ENCODE measurements at places on chromosomes 13 and 19.

DNA sequence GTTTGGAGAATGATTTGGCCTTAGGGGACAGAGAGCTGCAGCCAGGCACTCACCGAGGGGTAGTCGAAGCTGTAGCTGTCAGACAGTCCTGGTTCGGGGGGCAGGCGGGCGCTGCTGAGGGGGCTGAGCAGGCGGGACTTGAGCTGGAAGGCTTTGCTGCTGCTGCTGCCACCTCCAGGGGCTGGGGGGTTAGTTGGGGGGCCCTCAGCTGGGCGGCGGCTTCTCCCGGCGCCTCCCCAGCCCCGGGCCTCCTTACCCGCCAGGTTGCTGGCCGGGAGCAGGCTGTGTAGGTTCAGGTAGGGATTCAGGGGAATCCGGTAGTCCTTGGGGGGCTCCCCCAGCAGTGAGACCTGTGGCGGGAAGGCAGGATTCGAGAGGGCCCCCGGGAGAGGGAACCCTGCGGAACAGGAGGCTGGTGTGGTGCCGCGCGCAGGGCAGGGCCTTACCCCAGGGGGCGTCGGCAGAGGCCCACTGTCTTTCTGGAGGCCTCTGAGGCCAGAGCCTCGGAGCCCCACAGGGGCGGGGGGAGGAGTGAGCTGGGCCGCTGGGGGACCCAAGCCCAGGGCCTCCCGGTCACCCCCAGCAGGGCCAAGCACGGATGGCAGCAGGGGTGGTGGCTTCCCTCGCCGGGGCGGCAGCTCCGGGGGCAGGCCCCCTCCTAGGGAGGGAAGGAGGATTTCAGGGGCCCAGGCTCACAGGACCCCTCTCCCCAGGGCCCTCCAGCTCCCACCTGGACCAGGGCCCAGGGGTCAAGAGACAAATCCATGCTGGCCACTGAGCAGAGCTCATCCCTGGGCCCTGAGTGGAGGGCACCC is 5.0 kb upstream of the FDX2 start:
- no peak for DNase-seq

DNA sequence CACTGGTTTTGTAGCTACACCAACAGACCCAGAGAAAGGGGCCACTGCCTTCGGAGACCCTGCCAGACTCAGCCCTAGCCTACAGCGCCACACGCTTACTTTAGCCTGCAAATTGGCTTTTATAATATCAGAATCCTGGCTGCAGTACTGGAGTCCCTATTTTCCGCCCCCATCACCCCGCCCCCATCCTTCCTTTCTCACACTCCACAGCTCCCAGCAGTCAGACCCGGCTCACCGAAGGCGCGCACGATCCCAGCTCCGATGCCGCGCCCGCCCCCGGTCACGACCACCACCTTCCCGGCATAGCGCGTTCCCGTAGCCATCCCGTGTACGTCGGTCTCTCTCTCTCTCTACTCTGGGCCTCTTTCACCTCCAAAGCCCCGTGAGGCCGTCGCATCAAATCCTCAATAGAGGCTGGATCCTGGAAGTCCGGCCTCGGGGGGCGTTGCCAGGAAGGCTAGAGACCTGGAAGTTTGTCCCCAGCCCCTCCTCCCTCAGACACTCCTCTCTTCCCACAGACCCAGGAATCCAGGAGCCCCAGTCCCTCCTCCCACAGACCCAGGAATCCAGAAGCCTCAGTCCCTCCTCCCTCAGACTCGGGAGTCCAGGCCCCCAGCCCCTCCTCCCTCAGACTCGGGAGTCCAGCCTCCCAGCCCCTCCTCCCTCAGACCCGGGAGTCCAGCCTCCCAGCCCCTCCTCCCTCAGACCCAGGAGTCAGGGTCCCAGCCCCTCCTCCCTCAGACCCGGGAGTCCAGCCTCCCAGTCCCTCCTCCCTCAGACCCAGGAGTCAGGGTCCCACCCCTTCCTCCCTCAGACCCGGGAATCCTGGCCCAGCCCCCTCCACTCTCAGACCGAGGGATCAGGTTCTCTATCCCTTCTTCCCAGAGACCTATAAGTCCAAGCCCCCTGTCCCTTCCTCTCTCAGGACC is at the start of gene HSD17B14:
HSD17B14 (minus strand) TSS at position 403 of the 929 bp plus-strand sequence; CDS start at position 323, 80 bp downstream.
- no peak for DNase-seq

DNA sequence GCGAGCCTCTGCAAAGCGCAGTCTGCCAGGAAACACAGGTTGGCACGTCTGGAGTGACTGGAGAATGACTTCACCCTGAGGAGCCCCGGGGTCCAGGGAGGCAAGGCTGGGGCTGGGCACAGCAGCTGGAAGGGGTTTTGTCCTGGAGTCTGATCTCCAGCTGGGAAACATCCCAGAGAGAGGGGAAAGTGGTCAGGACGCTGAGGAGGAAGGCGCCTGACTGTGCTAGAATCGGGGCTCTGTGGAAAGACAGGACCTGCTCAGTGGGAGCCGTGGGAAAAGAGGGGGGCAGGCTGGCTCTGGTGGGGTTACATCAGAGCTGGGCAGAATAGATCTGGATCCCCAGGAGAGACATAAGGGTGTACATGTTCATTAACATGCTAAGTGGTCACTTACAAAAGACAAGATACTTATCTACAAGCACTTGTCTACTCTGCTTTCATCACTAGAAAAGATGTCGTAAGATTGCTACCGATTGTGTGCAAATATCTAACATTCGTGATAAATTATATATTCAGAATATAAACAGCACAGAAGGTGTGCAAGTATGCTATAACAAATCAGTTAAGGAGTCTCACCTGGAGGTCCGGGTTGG is 106.6 kb downstream of the COL4A1 start:
- no peak for DNase-seq

GRCh38 chr19:3880471-3881271 is at the start of gene ATCAY:
ATCAY (plus strand) TSS chr19:3880685; CDS start chr19:3885768, 5,083 bp downstream.
- DNase-seq: no peak

DNA sequence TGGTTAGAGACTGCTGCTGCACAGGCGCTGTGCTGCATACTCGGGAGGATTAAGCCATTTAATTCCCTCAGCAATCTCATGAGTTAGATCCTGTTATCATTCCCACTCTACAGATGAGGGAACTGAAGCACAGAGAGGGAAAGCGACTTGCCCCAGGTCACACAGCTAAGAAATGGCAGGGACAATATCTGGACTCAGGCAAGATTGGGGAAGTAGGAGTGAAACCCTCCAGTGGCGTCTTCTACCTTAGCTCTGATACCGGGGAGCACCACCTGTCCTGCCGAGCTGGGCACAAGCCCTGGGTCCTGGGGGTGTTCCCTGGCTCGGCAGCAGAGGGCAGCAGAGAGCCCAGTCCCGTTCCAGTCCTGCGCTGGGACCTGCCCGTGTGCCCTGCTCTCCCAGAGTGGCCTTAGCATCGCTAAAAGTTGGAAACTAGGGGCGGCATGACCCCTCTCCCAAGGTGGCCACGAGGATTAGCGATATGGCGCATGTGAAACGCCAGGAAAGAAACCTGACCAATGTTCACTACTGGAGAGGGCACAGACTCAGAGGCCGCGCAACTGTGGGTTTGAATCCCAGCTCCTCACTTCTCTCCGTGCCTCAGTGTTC is 20.5 kb downstream of the CYTH2 start:
- peak; percentile 82 for DNase-seq

GRCh38 chr13:95226476-95226875 is 74.8 kb downstream of the ABCC4 start:
- no peak for DNase-seq

DNA sequence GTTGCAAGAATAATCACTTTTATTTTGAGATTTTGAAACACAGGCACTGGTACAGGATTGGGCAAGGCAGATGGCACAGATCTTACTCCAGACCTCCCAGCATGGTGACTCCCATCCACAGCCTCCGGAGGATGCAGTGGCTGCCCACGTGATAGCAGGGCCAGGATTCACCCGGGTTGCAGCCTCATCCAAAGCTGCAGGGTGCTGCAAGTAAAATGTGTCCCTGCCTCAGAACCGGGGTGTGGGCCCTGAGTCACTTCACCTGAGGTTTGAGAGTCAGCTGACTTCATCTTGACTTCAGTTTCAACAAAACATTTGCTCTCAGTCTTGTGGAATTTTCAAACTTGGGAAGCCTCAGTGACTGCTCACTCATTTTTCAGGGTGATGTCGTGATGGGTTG is 201.9 kb downstream of the FGF9 start:
- no peak for DNase-seq

GRCh38 chr13:21123956-21124355 is 52.4 kb downstream of the SKA3 start:
- DNase-seq: no peak

- no peak for DNase-seq
These were observed 25.7 kb upstream of the FREM2 start for GRCh38 chr13:38661010-38661675.

DNA sequence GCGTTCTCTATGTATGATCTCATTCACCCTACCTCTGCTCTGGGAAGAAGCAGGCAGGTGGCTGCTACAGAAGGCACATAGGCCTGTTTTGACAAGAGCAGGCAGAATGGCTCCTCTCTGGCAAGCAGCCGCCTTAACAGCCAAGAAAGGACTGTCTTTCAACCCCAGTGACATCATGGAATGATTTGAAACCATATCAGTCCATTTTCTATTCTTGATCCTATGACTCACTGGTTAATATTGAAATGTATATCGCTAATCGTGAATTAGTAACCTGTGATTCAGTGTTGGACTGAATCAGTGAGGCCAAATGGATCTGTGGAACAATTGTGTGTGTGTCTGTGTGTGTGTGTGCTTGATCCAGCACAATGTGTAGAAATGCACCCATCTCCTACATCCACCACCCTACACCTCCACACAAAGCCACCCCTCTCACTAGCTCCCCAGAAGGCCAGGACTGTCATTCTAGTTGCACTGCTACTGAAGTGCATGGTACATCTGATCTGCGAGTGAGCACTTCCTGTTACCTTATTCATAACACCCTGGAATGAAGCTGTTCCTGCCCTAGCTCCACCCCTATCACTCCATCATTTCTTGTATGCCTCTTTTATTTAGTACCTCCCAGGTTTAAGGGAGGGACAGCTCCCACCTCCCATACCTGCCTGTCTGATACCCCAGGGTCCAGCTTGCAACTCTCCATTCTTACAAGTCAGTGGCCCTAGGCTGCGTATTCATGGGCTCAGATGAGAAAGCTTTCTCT is 460.0 kb downstream of the FOXO1 start:
- no peak for DNase-seq

- DNase-seq: no peak
These were observed 21.9 kb downstream of the ONECUT3 start for GRCh38 chr19:1774989-1775772.

DNA sequence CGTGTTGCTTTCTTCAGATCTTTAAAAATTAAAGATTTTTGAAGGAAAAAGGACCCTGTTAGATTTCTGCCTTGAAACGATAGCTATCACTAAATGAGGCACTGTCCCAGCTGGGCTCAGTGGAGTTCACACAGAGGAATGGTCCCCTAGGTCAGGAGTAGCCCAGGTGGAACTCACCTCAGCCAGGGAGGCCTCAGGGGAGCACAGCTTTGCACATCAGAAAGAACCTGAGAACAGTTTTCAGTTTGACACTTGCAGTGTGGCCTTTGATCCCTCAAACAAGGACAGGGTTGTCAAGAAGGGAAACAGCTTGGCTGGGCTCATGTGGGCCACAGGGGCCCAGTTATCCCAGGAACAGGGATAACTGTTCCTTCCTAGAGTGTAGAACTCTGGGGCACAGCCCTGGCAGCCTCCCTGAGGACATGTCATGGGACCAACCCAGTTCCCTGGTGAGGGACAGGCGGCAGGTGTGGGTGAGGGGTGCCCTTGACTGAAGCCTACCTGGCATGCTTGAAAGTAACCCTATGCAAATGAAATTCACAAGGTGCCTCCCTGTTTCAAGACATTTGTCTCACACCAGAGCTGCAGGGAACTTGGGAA is 59.4 kb downstream of the CHST8 start:
- DNase-seq: no peak

DNA sequence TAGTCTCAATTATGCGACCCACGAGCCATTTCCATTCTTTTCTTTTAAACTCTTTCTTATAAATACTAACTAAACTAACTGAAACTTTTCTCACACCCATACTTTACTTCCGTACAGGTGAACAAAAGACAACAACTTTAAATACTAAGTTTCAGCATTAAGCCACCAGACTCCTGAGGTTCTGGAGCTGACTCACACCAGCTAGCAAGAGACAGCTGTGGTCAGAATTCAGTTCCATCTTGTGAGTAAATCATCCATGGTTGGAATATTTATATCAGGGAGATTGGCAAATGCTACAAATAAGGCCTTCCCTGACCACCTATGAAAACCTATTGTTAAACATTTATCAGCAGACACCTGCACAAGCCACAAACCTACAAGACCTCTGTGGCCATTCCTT is 897.0 kb downstream of the EFNB2 start:
- DNase-seq: no peak

DNA sequence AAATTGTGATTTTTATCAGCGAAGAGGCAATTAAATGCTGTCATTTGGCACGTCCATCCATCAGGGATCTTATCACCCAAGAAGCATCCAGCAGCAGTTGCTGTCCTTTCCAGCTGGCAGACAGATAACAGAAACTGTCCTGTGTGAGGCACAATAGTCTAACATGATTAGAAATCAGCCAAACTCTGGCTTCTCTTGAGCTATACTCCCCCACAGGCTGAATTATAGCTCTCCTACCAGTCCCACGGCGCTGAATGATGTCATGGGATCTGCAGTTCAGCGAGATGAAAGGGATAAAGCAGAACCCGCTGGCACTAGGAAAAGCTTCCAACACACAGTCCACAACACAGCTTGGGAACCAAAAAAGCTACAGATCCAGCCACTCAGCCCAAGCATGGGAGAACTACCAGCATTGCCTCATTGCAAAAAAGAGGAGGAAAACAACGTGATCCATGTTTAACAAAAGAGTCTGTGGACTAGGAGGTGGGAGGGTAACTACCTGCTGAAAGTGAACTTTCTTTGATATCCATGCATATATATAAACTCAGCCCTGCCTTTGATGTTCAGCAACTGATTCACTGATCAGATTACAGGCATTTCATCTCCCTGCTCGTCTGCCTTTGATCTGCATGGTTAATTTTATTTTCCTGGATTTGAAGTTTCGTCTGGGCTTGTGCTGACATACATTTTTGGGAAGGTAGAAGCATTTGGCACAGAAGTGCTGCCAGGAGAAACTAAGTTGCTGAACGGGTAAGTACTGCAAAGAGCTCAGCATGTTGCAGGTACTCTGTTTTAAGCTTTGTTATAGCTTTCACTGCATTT is at the start of gene TNFRSF19:
TNFRSF19 (plus strand) TSS at position 314 of the 822 bp plus-strand sequence. CDS start 19,772 bp downstream, outside the sequence.
- DNase-seq: no peak

DNA sequence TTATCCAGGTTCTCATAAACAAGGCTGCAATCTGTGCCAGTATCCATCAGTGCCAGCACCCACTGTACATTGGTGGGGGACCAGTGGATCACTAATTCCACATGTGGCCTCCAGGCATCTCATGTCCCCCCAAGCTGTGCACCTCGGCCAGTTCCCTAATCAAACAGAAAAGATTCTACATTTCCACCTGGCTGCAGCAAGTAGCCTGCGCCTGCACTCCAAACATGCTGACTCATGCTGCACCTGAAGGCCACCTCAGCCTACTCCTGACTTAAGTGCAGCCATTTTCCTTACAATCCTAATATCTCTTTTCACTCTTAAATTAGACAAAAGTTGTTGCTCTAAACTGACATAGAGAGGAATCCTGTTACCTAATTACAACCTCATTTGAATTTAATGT is 729.4 kb upstream of the MIR17HG start:
- DNase-seq: no peak

- DNase-seq: no peak
These were observed 836 bp upstream of the BST2 start for GRCh38 chr19:17406046-17406886.

GRCh38 chr13:25943658-25944057 is 108.2 kb downstream of the SHISA2 start:
- no peak for DNase-seq

GRCh38 chr13:28610996-28611395 is 47.9 kb upstream of the POMP start:
- no peak for DNase-seq
